ENCODE measurements at places on chromosomes 1 and 21.

GRCh38 chr1:186865253-186865652, 36.5 kb downstream of the PLA2G4A start:
- no peak for DNase-seq

DNA sequence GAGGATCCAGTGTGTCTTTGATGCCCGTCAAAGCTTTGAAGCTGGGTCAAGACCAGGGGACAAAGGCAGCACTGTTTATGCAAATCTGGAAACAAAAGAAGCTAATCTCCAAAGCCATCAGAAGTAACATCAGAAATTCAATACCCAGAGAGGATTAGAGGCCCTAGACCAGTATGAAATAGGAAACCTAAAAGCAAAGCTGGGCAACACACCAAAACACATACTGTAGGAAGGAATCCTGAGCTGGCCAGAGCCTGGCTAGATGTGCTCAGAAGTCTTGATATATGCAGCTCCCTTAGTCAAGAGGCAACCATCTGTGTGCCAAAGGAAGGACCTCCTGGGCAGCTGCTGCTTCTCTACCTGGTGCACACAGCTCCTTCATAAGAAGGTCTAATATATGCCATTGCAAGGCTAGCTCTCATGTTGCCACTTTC, 12.3 kb downstream of the COLGALT2 start:
- no peak for DNase-seq

DNA sequence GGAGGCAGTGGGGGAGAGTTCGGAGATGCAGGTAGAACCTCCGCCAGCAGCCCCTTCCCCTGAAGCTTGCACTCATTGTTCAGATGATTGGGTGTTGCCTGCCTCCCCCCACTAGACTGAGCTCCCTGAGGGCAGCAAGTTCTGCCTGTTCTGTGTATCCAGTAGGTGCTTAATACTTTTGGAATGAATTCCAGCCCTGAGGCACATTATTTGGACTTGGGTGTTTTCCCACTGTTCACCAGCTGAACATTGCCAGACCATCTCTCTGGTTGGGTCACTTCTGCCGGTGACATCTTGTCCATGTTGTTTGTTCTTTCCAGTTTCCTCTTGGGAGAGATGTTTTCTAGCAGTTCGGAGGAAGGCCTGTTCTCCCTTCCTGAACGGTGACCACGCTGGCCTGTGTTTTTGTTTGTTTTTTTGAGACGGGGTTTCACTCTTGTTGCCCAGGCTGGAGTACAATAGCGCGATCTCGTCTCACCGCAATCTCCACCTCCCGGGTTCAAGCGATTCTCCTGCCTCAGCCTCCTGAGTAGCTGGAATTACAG, 48.7 kb downstream of the SPSB1 start:
- DNase-seq: no peak

DNA sequence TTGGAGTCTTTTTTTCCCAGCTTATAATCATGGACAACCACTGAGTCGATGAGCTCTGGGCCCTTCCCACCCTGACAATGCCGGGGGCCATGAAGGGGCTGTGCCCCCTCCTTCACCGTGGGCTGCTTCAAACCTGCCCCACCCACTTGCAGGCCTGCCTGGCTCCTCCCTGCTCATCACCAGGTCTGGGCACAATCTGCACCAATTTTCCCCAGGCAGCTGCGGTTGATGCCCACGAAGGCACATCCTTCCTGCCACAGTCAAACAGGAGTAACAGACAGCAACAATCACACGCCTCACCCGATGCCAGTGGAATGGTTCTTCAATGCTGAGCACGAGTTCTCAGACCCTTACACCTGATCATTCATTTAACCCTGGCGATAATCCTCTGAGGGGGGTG, 18.9 kb downstream of the PGLYRP3 start:
- DNase-seq: no peak

GRCh38 chr1:88035578-88035977, 648.5 kb upstream of the PKN2 start:
- DNase-seq: no peak

- DNase-seq: no peak
These were observed 63.8 kb upstream of the PRDX6 start for GRCh38 chr1:173413271-173413707.

DNA sequence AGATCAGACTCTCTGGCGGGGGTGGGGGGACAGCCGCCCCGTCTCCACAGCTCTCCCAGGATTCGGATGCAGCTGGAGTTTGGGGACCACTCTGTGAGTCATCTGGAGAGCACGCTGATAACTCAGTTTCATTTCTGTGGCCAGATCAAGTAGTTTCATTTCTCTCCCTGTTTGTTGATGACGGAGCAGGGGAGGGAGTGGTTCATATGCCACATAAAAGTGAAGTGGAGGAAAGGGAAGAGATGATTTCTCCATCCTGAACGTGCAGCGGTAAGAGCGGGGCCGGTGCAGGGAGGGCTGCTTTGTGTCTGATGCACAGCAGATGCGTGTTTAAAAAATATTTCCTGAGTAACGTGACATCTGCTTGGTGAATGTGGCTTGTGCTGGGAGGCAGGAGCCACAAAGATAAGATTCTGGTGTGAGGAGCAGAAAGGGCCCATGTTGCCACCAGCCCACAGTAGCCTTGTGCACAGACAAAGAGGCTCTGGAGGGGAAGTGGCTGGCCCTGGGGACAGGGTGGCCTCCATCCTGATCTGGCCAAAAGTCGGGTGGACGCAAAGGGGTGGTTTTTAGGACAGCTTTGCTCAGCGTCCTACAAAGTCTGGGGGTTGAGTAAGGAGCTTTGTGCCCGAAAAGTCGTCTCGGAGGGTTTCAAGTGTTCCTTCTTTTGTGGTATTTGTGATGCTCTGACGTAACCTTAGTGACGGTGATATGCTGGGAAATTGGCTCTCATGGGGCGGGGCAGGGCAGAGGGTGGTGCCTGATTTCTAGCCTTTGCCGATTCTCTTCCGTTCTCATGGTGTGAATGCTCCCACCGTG, at the start of gene MX2:
Gene MX2 (plus strand): TSS at position 242 of the 819 bp plus-strand sequence. CDS start 14,880 bp downstream, outside the sequence.
- DNase-seq: peak; percentile 90

Data from CD4-positive, alpha-beta T cell treated with Interferon gamma for 1 hour (primary cell).